ENCODE measurements at places on chromosomes 7 and 10.

DNA sequence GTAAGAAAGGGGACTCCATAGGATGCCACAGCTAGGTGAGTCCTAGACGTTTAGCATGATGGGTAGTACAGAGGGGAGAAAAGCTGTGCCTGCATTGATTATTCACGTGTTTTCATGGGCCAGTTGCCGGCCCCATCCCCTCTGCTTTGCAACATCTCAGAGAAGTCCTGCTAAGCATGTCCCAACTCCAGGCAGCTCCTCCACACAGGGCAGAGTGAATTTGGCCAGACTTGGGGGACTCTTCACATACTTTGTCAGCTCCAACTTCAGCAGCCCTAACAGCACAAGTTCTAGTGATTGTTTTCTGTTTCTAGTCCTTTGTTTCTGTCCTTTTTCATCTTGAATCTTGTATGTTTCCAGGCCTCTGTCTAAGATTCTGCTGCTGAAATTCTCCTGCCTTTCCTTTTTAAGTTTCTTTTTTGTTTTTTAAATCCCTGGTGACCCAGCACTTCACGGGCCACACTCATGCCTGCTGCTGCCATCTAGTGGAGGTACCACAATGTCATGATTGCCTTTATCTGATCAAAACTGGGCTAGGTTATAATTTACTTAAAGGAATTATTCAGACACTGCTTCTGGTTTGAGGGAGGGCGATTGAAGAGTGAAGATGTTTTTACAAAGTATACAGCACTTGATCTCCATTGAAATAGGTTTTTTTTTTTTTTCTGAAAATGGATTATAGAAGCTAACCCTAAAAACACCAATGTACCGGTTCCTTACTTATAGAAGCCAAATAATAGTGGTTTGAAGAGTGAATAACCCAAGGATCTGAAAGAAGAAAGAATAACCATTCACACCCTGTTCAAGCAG, 276.9 kb downstream of the CSTF2T start:
- DNase-seq: no peak

DNA sequence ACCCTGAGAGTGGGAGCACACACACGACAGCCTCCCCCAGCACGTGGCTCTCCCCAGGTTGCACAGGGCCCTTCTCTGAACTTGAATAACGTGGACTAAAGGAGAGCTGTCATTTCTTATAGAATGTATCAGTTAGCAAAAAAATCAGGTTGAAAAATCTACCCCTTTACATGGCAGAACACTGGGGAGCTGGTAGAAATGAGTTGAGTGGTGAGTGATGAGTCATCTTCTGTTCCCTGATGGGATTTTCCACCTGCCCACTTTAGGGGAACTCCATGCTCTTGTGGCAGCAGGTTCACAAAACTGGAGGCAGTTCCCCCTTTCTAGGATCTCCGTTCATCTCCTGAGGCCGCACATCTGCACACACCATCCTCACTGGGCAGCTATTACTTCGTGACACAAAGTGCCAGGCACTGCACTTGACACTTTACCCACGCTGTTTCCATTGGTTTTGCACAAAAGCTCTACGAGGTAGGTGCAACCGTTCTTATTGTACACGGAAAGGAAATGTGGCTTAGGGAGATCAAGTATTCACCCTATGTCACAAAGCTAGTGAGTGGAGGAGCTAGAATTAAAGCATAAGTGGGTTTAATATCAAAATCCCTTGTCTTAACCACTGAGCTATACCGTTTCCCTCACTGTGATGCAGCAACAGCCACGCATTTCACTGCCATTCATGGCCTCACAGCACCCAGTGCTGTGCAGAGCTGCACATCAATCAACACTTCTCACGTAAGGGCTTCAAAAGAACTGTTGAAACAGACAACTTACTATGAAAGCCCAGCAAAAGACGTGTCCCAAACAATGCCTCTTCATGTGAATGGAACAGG, 80.2 kb downstream of the RNF216 start:
- no peak for DNase-seq

DNA sequence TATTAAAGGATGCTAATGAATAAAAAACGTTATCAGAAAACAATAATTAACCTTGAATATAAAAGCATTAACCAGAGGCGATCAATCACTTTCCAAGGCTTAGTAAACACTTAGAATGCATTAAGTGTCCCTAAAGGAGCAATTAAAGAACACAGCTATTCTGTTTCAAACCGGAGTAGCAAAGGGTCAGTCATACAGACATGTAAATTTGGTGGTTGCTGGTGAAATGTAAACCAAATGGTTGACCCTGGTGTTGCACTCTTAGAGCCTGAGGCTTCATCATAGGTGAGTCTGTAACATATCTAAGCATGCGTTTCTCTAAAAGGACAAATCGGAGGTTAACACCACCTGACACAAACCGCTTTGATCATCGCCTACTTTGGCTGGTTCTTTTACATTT, 1280.1 kb downstream of the TYW1 start:
- no peak for DNase-seq

DNA sequence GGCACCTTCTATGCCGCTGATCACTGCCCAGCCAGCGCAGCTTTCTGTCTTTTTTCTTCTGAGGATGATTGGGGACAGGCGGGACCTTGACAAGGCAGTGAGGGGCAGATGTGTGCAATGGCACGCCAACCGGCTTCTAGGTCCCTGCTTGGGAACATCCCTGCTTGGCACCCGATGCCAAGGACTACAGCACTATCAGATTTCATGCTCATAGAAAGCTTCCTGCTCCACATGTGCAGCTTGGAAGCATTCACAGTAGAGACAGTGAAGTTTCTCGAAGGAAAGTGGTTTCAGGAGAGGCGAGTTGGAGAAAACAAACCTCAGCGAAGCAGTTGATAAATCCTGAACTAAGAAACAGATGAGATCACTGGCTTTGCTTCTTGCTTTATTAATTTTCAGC, 267.5 kb upstream of the HABP2 start:
- DNase-seq: no peak

DNA sequence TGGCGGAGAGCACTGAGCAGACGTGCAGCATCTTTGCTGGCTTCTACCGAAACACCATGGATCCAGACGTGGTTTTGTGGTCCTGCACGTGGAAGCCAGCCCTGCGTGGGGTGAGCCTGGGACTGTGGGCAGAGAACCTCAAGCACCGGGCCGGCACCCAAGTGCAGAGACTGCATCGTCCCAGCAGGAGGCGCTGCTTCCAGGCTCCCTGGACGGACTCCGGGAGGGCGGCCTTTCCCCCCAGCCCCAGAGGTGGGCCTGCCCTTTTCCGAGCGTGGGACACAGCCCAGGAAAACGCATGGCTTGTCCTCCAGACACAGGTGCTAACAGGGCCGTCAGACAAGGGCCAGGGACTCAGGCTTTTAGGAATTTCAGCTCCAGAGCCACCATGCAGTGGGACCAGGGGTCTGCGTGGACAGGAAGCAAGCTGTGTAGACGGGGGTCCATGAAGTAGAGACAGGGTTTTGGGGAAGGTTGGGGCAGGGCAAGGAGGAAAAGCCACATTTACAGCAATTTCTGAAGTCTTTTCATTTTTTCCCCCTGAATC, 303.9 kb downstream of the WDR37 start:
- DNase-seq: no peak

DNA sequence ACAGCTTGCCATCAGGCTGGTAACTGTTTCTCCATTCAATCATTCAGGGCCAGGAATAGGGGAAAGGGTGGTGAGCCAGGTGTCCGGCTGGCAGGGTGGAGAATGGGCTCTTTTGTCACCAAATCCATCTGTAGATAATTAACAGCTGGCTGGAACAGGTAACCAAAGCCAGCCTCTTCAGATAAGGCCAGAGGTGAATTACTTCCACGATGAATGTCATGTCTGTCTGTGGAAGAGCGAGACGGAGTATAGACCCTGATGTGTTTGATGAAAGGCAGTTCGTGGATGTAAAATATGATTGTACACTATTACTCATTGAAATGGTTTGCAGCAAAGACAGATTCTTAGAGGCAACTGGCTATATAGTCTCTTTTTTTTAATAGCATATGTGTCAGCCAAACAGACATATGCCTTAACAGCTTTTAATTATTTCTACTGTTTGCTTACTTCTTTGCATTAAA, 149.8 kb downstream of the KLF6 start:
- DNase-seq: no peak

Measured in activated T-helper 1 cell treated with anti-CD3 and anti-CD28 coated beads, Interleukin-2, amount 50 U/mL, for 16 hours (primary cell).